NCI-H524 (cell line): ENCODE measurements at places on chromosomes 12 and 14.

DNA sequence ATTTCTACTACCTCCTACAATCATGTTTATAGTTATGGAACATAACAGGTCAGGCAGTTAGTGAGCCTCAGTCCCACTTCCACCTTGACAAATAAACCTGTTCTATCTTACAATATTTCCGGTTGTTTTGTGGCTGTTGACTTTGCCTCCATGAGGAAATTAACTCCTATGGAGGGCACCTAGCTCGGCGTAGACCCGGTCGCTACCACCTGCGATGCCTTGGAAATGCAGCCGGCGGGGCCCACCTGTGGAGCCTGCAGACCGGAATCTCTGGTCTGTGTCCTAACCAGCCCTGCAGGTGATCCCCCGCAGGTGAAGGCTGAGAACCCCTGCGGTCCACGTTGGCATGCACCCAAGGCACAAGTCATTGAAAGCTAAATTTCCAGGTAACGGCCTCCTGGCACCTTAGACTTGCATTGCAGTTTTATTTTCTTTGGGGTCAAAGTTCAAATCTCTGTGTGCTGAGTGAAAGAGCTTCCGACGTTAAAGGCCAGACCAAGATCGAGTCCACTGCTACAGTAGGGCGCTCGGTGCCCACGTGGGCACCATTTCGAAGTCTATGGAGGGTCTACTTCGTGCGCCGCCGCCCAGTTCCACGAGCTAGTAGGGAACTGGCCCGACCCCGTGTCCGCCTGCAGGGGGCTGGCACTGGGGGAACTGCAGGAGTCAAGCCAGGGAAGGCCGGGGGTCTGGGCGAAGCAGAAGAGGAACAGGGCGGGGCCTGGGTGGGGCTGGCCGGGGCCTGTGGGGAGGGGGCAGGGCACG lies 782 bp upstream of the PIWIL1 start:
- no peak for DNase-seq

DNA sequence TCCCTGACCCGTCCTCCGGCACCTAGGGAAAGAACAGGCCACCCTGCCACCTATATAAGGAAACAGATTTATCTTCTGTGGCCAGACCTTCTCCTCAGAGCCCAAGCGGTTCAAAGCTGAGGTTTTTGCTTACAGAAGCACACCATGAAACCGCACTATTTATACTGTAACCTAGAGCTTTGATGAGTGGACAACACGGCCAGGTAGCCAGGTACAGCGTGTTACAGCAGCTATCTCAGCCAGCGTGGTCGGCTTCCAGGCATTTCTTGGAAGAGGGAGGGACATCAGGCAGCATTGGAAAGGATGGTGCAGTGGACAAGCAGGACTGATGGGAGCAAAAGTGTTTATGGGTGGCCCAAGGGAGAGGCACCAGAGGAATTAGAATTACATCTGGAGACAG lies 34.4 kb downstream of the TTC7B start:
- no peak for DNase-seq

GRCh38 chr12:89486264-89486663 lies 38.3 kb downstream of the GALNT4 start:
- DNase-seq, result no peak

- no peak for DNase-seq
These were observed 292.3 kb downstream of the FUT8 start for GRCh38 chr14:65704850-65705249.

DNA sequence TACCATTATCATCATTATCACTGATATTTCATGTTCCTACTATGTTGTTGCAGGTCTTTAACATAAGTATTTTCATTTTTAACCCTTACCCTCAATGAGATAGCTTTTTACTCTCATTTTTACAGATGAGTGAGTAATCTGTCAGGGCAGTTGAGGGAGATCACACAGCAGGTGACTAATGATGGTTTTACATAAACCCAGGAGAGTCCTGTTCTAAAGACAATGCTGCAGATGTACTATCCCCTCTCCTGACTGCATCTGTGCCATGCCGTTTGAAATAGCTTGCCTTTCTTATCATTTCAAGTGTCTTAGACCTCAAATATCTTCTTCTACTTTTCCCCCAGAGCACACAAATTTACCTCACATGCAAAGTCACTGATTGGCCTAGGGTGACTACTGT lies 1552.1 kb upstream of the SEL1L start:
- DNase-seq, result no peak

- no peak for DNase-seq
These were observed 11.0 kb downstream of the C12orf76 start for GRCh38 chr12:110037315-110037714.

DNA sequence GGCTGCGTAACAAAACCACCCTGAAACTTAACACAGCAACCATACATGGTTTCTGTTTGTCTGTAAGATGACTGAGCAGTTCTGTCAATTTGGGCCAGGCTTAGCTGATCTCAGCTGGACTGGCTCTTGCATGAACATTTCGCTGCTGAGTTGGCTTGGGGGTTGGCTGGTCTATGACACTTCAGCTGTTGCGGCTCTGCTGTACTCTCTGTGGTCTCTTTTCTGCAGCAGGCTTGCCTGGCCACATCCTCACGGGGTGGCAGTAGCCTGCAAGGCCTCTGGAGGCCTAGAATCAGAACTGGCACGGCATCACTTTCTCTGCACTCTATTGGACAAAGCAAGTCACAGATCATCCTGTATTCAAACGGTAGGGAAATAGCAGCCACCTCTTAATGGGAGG lies 216.2 kb downstream of the BCL11B start:
- no peak for DNase-seq

GRCh38 chr14:74400919-74401503 lies 25.0 kb downstream of the SYNDIG1L start:
- no peak for DNase-seq

DNA sequence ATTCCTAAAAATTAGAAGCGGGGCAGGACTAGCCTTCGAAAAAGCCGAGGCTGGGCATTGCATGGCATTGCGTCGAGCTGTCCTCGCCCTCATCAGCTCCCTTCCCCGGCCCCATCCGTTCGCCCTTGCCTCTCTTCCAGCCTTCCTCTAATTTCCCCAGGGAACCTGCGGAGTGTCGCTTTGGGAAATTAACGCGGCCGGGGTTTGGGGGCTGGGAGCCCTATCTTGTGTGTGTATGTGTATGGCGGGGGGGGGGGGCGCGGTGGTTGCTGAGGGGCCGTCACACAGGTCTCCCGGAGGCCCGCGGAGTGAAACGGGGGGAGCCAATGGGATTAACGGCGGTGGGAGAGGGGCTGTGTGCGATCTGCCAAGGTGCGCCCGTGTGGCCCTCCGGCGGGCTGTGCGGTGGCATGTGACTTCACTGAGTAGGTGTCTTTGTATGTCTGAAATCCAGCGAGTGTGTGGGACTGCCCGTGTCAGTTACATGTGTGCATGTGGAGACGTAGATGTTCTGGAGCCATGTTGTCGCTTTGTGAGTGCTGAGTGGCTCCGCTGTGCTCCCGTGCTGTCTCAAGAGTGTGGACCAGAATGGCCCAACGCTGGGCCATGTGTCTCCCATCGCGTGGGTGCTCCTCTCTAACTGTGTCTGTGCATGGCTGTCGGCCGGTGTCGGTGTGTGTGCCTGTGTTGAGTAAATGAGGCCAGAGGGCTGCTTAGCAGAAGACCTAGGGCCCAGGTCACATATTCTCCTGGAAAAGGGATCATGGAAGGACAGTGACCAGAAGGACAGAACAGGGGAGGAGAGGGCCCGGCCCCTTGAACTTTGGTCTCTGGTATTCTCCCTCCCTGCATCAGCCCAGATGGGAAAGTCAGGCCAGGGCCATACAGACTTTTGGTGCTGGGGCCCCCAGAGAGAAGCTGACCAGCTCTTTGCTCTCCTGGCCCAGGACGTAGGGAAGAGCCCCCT lies 1.5 kb downstream of the PTMS start:
- peak; percentile 2 for DNase-seq

DNA sequence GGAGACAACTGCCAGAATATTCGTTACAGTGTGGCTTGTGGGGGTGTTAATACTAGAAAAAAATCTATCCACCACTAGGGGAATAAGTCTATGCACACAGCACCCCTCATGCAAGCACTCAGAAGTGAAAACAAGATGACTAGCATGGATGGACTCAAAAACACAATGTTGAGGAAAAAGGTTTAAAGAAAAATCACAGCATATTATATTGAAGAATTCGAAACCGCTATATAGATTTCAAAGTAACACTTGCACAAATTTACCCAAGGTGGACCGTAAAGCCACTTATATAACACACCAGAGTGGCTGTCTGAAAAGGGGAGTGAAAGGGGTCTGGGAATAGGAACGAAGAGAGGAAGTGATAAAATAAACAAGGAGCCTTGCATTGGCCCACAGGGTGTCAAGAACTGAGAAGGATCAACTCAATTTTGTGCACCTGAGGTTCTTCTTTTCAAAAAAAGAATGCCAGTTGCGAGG lies 544 bp downstream of the ABCD4 start:
- DNase-seq, result no peak

DNA sequence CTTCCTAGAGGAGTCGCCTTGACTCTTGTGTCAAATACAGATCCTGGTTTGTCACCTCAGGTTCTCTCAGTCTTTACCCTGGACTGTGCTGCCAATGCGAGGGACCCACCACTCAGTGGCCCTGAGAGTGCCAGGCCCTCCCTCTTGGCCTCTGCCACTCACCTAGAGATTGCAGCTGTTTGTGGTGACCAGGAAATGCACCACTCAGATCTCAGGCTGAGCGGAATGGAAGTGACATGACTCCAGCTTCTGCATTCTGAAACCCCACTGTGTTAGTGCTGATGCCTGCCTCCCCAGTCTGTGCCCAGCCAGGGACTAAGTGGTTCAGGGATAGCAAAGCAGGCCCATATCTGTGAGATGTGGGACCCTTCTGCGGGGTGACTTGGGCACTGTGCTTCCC lies 27.8 kb upstream of the NEDD1 start:
- no peak for DNase-seq

DNA sequence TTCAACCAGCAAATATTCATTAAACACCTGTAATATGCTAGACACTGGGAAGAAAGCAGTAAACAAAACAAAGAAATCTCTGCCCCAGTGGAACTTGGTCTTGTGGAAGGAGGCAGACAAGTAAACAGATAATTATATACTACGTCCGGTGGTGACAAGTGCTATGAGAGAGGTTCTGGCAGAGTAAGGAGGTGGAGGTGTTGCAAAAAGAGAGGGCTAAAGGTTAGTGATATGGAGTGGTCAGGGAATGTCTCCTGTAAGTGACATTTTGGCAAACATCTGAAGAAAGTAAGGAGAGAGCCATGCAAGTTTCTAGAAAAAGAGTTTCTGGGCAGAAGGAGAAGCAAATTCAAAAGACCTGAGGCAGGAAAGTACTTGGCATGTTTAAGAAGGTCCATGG lies 73.4 kb downstream of the RIC8B start:
- no peak for DNase-seq

GRCh38 chr12:114491916-114492315 lies 86.0 kb upstream of the TBX5 start:
- no peak for DNase-seq

GRCh38 chr12:50102646-50103309 lies 1.0 kb upstream of the GPD1 start:
- no peak for DNase-seq

- DNase-seq, result no peak
These were observed 23.8 kb upstream of the CATSPERB start for GRCh38 chr14:91755570-91756295.

GRCh38 chr12:69196302-69197288 lies 42.8 kb upstream of the CPSF6 start:
- no peak for DNase-seq

DNA sequence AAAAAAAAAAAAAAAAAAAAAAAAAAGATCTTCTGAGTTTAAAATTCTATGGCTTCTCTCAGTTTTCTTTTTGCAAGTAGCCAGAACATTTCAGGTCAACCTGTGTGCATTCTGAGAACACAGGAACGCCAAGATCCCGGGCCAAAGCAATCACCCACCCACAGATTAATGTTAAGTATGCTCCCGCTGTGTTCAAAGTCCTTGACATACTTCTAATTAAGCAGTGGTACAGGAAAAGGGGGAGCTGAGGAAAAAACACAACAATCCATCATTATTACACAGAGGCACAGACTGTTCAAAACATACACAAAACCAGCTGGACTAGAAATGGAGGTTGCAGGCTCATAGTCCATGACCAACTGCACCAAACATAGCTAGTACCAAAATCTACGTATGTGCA lies 2.8 kb downstream of the FBXO21 start:
- DNase-seq, result no peak
